Mesothelial cell of epicardium (in vitro differentiated cells): ENCODE measurements at places on chromosomes 7 and 10.

- DNase-seq = no peak
Observed at GRCh38 chr7:76337147-76337546, 21.6 kb downstream of the YWHAG start.

- DNase-seq = no peak
Observed at GRCh38 chr7:108094346-108094745, 35.8 kb downstream of the LAMB4 start.

GRCh38 chr7:114539575-114539974 lies 125.0 kb downstream of the FOXP2 start:
- DNase-seq = no peak

DNA sequence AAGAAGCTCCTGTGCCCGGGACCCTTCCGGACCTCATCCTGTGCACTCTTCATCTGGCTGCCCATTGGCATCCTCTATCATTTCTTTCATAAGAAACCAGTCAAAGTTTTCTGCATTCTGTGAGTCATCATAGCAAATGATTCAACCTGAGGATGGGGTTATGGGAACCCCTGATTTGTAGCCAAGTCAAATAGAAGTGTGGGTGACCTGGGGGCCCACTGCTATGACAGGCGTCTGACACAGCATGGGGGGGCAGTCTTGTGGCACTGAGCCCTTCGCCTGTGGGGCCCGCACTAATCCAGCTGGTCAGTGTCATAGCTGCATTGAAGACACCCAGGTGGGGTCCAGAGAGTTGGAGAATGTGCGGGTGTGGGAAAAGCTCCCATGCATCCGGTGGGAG lies 230.4 kb downstream of the USP6NL start:
- no peak for DNase-seq

DNA sequence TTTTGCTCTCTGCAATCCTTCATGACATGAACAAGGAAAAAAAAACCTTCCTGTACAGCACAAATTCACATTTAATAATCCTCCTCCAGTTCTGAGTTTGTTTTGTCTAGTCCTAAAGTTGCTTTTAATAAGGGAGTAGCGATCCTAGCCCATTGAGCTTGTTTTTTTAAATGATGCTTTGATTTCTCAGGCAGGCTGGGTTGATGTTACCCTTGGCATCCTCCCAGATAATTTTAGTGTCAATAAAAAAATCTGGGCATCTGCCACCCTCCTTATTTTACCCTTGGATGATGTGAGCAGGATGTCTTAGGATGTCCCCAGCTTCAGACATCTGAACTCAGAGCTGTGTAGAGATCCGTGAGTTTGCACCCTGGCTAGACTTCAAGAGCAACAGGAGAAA lies 33.9 kb upstream of the PROSER2 start:
- no peak for DNase-seq

- DNase-seq = no peak
Observed at GRCh38 chr7:50620433-50620832, 55.2 kb upstream of the DDC start.

DNA sequence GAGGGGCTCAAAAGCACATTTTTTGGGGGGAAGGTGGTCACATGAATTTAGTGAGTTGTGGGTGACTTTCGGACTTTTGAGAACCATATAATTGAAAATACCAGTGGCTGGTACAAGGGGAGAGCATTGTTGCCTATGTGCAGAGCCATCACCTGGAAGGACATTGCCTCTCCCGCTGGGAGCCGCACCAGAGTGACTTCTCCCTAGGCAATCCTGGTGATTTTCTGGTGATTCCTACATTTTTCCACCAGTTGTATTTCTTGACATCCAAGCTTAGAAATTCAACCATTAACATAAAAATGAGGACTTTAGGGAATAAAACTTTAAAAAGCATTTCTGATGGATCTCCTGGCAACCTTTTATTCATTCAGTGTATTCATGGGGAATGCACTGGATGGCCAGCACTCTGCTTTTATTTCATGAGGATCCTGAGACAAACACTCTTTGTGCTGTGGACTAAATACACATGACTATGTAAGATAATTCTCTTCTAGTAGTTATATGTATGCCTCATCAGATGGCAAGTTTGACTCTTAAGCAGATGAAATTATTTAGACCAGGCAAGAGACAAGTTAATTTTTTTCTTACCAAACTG lies 41.8 kb upstream of the MKI67 start:
- no peak for DNase-seq

GRCh38 chr7:14911077-14911476 lies 8.5 kb upstream of the DGKB start:
- no peak for DNase-seq

DNA sequence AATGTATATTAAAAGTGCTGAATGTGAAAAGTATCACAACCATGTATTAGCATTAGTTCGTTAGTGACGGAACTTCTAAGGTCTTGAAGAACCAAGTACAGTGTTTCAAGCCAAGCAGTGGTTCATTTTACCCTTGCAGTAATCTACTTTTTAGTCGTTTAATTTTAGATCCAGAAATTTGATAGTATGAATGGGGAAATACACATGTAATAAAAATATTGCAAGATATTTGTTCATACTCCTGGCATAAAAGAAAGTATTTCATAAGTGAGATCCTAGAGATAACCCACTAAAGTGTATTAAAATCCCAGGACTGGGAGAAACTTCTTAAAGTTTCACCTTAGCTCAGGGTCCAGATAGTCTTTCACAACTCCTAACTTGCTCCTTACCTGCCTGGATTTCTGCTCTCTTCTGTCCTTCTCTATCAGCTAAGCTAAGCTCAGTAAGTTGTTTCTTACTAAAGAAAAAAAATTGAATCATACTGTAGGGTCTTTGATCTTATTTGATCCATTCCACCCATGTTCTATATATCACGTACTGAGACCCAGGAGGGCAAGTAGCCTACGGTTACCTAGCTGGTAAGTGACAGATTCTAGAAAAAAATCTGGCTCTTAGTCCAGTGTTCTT lies 1.5 kb downstream of the BCAP29 start:
- DNase-seq = no peak

- no peak for DNase-seq
Observed at GRCh38 chr10:133466683-133467275, 13.0 kb downstream of the SCART1 start.

DNA sequence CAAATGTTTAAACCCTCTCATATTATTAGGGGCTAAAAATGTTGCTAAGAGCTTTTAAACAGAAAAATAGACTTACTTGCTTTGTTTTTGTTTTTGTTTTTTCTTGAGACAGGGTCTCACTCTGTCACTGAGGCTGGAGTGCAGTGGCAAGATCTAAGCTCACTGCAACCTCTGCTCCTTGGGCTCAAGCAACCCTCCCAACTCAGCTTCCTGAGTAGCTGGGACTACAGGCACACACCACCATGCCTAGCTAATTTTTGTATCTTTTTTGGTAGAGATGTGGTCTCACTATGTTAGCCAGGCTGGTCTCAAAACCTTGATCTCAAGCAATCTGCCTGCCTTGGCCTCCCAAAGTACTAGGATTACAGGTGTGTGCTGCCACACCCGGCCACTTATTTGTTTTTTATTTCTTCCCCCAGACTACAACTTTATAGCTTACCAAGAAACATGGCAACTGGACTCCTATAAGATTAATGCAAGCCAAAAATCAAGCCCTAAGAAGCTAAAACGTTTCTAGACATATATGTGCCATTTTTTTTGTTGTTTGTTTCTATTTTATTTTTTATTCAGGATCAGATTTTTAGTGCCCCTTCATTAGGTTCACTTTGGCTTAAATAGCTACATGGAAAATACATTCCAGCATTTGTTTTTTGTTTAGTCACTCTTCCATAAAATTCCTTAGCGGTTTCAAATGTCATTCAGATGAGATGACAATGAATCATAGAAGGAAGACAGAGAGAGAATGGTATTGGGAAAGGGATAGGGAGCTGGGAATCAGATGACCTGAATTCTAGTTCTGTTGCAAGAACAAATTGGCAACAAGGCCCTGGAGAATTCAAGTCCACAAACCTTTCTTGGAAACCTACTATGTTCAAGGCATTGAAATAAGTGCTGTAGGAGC lies 163.4 kb upstream of the MKLN1 start:
- no peak for DNase-seq

- DNase-seq = no peak
Observed at GRCh38 chr7:106354822-106355221, 70.0 kb upstream of the NAMPT start.

DNA sequence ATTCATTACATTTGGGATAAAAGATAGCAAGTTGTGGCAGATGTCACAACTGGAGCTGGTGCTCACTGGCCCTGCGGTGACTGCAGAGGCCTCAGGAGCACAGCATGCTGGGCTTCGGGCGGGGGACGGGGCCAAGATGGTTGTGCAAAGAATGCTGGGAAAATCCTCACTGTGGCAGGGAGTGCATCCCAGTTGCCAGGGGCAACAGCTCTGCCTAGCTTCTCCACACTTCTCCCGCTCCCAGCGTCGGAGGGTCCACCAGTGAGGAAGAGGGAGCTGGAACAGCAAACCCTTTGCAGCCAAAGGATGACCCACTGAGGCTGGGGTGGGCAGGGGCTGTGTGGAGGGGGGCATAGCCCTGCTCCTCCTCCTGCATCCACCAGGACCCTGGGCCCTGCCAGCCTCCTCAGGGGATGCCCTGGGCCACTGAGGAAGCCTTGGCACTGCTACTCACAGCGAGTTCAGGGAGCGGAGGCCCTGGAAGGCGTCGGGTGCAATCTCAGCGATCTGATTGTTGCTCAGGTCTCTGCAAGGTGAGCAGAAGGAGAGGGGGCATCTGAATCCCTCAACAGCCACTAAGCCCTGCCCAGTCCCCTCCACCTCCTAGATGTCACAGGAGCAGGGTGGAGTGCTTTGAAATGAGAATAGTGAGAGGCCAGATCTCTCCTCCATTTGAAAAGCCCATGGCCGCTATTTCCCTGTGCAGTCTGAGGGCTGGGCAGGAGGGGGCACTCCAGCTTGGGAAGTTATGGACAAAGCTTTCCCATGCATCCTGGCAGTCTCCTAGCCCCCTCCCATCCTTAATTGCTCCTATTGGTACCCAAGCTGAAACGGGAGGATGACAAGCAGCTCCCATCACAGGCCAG lies 126.5 kb downstream of the SLIT1 start:
- DNase-seq = no peak

GRCh38 chr10:63671317-63671937 lies 150.2 kb downstream of the REEP3 start:
- no peak for DNase-seq

GRCh38 chr10:110410329-110411046 lies 87.2 kb upstream of the DUSP5 start:
- no peak for DNase-seq

DNA sequence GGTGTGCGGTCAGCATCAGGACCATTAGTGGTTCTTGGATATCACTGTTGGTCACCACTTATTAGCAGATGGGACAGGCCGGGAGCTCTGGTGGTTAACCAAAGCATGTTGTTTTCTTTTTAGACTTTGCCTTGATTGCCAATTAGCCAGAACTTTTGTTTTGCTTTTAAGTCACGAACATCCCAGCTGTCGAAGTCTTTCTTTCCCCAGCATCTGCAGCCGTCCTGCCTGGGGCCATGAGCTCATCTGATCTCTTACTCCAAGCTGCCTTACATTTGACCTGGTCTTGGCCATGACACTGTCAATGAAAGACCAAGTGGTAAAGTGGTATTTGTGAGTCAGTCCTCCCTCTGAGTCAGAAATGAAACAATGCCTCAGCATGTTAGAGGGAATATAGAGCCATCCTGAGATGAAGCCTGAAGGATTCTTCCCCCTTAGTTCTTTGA lies 53.9 kb upstream of the CREB5 start:
- no peak for DNase-seq

- no peak for DNase-seq
Observed at GRCh38 chr7:70352906-70353305, 754.6 kb downstream of the AUTS2 start.

- DNase-seq = no peak
Observed at GRCh38 chr7:100584683-100585510, 1.0 kb downstream of the LRCH4 start.

- DNase-seq = no peak
Observed at GRCh38 chr10:93211991-93212390, 138.3 kb downstream of the CYP26A1 start.
